Spinal cord (tissue), 10 donors: ENCODE measurements at places on chromosomes 2 and 18.

DNA sequence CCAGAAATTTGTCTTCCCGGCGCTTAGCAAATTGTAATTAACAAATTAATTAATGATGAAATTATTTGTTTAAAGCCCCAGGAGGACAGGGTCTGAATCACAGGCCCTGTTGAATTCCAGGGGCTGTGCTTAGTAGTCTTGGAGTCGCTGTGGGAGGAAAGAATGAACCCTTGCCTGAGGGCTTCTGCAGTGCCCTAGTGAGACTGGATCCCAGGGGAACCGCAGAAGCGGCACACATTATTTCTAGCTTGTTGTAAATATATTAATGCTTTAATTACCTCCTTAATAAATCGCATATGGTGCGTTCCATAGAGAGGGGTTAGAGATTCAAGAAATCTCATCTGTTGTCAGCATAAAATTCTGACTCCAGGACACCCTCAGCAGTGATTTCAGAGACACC is 235.4 kb downstream of the CELF4 start:
- DNase-seq = no peak

DNA sequence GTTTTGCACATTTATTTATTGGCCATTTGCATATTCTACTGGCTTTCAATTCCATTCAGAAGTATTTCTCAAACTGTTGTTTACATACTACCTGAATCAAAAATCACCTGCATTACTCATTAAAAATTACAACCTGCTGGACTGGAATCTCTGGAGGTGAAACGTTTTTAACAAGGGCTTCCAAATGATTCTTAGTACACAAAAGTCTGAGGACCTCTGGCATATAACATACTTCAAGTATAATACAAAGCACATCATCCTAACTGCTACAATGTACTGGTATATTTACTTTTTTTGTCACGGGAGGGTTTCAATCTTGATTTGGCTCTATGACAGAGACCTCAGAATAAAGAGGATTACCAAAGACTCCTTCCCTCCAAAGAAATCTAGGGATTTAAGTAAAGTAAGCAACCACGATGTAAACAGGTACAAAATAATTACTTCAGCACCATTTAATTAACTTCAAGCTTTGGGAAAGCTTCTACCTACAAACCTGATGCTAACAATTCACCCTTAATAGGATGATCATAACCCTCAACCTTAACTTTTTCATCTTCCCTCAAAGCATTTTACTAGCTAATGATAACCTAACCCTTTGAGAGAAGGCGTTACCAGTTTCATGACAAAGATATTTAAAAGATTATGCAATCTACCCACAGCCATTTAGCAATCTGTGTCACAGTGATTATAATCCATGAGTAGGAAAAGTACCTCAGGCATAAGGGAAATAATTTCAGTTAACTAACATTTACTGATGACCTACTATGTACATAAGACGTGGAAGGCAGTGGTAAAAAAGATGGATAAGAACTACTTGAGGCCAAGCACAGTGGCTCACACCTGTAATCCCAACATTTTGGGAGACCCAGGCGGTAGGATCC is 24.7 kb downstream of the ATAD2B start:
- DNase-seq = no peak

- DNase-seq = no peak
Measured at GRCh38 chr2:227222292-227222691, 57.9 kb downstream of the COL4A3 start.

GRCh38 chr2:61949714-61950560 is 44.5 kb downstream of the COMMD1 start:
- peak; percentile 23 for DNase-seq

DNA sequence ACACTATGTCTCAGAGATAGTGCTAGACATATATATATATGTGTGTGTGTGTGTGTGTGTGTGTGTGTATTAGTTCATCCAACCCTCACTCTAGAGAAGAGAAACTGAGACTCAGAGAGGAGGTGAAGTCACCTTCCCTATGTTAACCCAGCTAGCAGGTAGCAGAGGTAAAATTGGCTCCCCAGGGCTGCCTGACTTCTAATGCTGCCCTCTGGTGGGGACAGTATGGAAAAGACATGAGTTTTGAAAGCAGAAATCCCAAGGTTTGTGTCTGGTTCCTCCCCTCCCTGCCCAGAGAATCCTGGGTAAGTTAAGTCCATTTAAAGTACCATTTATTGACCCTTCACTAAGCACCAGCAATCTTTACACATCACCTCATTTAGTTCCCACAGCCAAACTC is 137.7 kb downstream of the THNSL2 start:
- no peak for DNase-seq

- DNase-seq = no peak
Measured at GRCh38 chr2:182946958-182947369, 80.5 kb upstream of the FRZB start.

DNA sequence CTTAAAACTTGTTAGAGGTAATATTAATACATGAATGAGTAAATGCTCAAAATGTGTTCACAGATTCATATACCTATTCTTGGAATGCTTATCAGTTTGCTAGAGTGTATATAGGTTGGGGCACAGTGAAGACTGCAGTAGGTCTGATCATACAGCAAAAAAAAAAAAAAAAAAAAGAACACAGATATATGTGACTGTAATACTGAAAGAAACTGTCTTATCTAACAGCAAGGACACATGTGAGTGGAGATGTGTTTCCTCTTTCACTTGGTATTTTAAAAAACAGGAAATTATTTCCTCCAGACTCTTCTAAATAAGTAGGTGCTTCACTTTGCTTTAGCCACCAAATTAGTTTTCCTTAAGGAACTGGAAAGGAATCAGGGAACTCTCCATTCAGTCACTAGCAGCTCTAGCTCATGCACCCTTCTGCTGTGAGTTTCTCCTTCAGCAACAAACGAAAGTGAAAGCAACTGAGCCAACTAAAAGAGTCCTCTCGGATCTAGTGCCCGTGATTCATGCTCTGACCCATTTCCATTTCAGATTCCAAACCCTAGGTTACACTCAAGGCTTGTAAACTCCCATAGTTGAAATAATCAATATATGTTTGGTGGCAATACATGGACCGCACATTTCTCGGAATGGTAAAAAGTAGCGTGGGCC is 98.5 kb downstream of the DSEL start:
- DNase-seq = no peak

DNA sequence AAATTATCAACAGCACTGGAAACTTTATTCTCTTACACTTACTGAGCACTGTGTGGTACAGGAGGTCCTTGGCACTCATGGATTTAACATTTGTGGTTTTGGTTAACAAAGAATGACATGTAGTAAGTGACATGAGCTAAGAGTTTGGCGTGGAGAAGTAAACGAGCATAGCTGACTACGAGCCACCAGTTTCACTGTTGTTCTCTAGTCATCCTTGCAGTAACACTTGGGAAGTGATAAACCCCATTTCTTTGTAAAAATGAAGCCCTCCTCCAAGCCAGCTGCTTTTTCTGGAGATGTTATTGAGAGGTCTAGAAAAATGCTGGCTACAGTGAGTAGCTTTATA is 32.7 kb downstream of the QPCT start:
- no peak for DNase-seq

- DNase-seq = no peak
Measured at GRCh38 chr18:50947899-50948298, 19.9 kb upstream of the ELAC1 start.

DNA sequence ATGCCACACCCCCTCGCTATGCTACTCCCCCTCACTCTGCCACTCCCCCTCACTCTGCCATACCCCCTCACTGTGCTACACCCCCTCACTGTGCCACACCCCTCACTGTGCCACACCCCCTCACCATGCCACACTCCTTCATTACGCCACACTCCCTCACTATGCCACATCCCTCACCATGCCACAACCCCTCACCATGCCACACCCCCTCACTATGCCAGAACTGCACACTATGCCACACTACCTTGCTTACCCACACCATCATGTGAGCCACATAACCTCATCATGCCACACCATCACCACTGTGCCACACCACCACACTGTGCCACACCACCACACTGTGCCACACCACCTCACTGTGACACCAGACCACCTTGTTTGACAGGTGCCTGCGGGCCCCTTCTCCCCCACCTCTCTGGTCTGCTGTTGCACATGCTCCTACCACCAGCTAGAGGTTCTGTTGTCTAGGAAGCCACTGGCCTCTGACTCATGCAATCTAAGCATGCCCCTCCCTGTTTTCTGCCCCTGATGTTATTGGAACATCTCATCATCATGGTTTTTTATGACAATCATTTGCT is 22.0 kb downstream of the MARCHF4 start:
- no peak for DNase-seq

DNA sequence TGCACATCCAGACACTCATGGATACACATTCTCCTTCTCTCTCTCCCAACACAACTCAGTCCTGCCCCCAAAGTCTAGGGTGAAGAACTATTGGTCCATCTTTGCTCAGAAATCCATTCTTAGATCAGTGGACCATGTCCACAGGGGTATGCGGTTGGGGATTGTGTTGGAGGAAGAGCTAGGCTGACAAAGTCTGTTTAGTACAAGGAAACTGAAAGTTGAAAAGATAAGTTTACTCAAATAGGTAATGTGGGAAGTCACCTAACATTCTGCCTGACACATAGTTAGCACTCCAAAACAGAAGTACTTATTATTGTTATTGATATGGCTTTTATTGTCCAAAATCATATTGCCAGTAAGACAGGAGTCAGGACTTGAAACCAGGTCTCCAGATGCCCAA is 55.9 kb downstream of the ALK start:
- DNase-seq = no peak

- no peak for DNase-seq
Measured at GRCh38 chr2:64025741-64026140, 6.5 kb upstream of the VPS54 start.

- no peak for DNase-seq
Measured at GRCh38 chr2:84285056-84285747, 173.9 kb downstream of the SUCLG1 start.

- DNase-seq = no peak
Measured at GRCh38 chr2:113770929-113771328, 14.5 kb upstream of the SLC35F5 start.

DNA sequence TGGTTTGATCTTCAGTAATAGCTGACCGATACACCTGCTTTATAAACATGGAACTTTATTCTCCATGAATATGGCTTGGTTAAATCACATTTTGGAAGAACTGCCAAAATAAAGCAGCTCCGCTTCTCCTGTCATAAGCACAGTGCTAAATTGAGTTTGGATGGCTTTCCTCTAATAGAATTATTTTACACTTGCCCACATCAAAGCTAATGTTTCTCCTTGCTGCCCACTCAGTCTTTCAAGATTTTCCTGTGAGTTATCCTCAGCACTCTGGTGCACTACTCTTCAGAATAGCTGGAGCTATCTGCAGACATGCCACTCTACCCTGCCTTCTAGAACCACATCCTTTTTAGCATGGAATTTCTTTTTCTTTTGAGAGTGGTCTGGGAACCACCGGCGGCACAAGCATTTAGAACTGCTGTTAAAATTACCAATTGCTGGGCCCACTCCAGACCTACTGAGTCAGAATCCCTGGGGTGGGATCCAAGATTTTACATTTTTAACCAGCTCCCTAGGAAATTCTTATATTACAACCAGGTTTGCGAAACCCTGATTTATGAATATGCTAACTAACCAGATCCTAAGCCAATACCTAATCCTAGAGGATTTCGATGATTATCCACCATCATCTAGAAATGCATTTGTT is 283.3 kb downstream of the AFF3 start:
- DNase-seq = no peak

GRCh38 chr2:69789772-69790600 is 39.5 kb upstream of the GMCL1 start:
- DNase-seq = peak; percentile 82

GRCh38 chr18:29034113-29034856 is 857.4 kb upstream of the CDH2 start:
- DNase-seq = no peak

DNA sequence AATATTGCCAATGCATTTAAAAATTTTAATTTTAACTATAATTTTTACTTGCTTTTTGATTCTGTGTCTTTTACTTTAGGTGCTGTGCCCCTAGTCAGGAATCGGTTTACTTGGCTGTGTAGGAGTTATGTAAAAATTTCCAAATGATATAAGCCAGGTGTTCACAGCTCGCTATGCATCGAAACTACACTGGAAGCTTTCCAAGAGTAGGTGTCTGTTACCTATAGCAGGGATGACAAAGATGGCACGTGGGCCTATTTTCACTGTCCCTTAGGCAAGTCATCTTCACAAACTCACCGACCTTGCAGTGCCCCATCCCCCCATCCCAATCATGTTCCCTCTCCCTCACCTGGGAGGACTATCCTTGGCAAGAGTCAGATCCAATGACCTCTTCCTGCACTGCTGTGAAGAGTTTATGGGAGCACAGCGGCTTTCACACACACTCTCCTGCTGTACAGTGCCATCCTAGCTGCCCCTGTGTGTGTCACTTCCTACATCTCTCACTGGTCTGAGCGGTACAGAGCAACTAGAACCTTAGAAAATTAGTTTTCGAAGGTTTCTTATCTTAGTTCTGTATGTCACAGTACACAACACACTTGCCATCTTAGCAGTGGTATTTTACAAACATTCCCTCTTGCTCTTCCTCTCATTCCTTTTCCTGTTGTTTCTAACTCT is 49.2 kb upstream of the NAB1 start:
- DNase-seq = no peak

GRCh38 chr18:58727776-58728500 is 56.7 kb downstream of the MALT1 start:
- DNase-seq = peak; percentile 27

- peak; percentile 81 for DNase-seq
Measured at GRCh38 chr2:57906152-57906732, 140.4 kb upstream of the VRK2 start.

- DNase-seq = no peak
Measured at GRCh38 chr2:38436227-38436664, 59.2 kb upstream of the ATL2 start.

- DNase-seq = peak; percentile 87
Measured at GRCh38 chr18:11688972-11689668, at the start of gene GNAL. TSS of gene GNAL (plus strand) at chr18:11689264. CDS start at chr18:11689564, 300 bp downstream.

- no peak for DNase-seq
Measured at GRCh38 chr2:3443506-3444084, 64.1 kb downstream of the TRAPPC12 start.

DNA sequence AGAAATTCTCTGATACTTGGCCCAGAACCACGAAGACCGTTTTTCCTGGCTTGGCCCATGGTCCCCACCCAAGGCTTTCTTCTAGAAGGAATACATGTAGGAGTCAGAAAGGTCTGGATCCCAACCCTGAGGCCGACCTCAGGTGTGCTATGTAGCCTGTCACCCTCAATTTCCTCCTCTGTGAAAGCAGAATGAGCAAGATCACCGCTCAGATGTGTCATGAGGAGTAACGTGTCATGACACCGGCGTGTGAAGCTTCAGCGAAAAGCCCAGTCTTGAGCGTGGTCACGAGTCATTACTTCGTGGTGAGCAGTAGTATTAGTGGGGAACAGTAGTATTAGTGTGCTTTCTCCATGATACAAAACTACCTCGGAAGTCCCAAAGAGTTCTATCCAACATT is 103.4 kb downstream of the ALPK2 start:
- no peak for DNase-seq

DNA sequence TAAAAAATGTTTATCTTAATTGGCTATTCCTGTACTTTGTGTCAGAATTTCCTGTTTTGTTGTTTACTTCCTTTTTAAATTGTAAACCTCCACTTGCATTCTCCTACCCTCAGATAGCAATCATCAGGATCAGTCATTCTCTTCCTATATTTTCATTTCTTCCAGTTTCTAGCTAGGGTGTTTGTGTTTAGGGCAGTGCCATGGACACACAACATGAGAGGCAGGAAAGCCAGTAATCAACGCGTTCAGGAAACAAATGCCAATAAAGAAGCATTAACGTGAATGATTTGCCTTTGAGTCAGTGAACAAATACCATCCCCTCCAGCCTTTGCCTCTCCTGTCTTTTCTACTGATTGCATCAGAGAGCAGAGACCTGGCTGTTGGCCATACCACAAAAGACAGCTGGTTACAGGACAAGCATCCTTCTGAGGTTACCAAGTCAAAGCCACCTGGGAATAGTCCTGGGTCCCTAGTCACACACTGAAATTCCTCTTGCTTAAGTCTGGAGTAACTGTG is 56.7 kb upstream of the FHL2 start:
- DNase-seq = no peak
